Occipital lobe (tissue), 3 donors: ENCODE measurements at places on chromosomes 1 and 21. TPM values are rescaled to one million over a fixed set of nuclear protein-coding genes. Genes with fewer than 3 reads are reported as not detected.

NBPF4 gene
- 0.16 TPM for total RNA-seq

MEGF6 gene
- 6.4 TPM for total RNA-seq

SNRNP40 gene
- 102 TPM for total RNA-seq

NPPB gene
- total RNA-seq, result 0.47 TPM

TDRD5 gene
- total RNA-seq, result 2.7 TPM

TEDDM1 gene
- total RNA-seq, result not detected

MCOLN2 gene
- not detected for total RNA-seq

AK5 gene
- 27.8 TPM for total RNA-seq

LCE2A gene
- not detected for total RNA-seq

SAMD11 gene
- 0.16 TPM for total RNA-seq

FAM43B gene
- total RNA-seq, result 0.16 TPM

DNA sequence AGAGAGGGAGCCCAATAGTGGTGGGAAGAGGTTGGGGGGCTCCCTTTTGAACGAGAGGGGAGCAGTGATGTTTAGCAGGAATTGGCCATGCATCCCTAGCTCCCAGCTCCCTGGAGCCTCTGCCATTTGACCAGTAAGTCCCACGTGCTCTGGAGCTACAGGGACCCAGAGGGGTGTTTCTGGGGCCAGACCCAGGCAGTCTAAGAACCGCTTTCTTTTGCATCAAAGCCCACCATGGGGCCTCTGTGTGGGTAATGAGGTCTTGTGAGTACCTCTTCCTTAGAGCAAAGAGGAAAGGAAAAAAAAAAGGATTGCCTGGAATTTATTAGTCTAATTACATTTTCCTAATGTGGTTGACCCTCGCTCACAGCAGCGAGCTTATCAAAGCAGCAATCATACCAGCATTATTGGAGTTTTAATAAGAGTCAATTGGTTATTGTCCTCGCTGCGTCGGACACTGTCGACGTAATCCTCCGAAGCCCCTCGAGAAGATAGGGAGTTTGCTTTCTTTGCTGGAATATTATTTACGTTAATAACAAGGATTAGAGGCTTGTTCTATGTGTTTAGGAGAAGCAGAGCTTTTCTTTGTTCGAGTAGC is 17.6 kb downstream of the ACTL8 start:
- no peak for DNase-seq

GRCh38 chr1:109131800-109132199 is 17.9 kb downstream of the ELAPOR1 start:
- no peak for DNase-seq

GRCh38 chr1:8247811-8248436 is 70.0 kb upstream of the SLC45A1 start:
- no peak for DNase-seq

GRCh38 chr1:51981555-51981954 is 8.9 kb downstream of the RAB3B start:
- no peak for DNase-seq

DNA sequence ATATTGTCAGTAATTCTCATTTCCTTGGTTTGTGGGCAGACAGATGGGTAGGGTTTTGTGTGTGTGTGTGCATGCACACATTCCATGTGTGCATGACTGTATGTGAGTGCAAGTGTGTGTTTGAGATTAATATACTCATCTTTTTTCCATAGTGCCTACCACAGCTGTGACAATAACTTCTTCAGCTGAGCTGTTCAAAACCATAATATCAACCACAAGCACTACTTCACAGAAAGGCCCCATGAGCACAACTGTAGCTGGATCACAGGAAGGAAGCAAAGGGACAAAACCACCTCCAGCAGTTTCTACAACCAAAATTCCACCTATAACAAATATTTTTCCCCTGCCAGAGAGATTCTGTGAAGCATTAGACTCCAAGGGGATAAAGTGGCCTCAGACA is 149.3 kb downstream of the ADGRL2 start:
- DNase-seq, result no peak

GRCh38 chr1:225347123-225347683 is 80.6 kb downstream of the LBR start:
- DNase-seq, result no peak

DNA sequence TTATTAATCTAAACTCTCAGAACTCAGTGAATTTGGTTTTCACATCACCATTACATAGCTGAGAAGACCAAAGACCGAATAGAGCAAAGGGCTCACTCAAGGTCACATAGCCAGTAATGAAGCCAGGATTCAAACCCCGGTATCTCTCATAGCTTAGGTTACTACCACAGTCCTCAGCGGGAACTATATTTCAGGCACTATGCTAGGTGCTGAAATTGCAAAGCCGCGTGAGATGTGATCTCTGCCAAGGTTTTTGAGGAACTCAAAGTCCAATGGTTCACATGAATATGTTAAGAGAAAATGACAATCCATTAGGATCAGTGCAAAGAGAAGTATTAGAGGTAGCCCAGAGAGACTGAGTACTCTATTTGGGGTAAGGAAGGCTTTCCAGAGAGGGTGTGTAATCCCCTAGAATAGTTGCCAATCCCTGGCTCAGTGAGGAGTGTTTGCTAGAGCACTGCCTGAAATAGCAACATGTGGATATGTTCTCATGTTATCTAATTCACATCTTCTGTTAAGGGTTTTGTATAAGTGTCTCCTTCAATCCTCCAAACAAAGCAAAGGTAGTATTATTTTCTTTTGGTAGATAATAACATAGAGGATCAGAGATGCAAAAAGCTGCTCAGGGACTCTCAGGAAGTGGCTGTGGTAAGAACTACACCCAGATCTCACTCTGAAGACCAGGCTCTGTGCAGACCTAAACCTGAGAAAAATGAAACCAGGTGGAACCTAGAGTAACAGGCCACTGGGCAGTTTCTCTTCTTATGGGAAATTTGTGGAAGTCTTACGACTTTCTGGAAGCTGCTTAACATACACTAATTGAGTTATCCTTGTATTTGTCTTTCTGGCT is 93.1 kb upstream of the C8B start:
- DNase-seq, result no peak

- DNase-seq, result no peak
Measured at GRCh38 chr1:41641475-41641814, 157.0 kb upstream of the EDN2 start.
